ENCODE measurements at places on chromosomes 1 and 21.

DNA sequence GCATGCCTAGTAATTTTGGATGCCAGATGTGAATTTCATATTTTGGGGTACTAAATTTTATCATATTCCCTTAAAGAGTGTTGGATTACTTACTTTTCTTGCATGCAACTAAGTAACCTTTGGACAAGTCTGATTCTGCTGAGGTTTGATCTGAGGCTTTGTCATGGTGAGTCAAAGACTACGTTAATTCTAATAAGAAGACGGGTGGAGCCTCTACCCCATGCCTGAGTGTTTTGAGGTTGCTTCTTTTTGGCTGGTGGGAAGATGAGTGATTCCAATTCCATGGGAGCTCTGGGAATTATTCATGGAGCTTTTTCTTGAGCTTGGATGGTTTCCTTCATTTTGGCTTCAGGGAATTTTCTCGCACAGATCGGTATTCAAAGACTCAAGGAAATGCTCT is 11.6 kb upstream of the PCP4 start:
- peak; percentile 14 for DNase-seq

DNA sequence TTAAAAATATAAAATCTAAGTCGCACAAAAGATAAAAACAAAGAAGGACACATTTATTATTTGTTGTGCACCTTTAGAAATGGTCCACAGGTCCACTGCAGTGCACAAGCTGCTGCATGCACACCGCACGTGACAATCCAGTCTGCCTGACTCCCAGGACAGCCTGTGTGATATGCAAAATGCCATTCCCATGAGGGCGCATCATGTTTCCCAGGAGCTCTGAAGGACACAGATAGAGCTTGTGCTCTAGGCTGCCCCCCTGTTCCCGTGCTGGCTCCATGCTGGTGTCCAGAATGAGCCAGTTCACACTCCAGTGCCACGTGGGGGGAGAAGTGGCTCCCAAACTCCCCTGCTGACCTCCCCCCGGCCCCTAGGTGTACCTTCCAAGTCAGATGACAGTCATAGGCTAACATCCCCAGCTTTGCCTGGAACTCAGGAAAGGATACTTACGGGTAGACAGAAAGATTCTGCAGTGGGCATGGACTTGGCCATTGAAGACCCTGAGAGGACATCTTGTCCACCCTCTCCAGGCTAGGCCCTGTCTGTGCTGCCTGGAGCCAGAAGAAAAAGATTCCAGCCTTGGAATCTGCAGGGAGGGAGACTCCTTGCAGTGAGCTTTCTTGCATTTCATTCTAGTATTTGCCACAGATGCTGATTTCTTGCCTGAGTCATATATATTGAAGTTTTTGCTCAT is 26.3 kb downstream of the RAB7B start:
- peak; percentile 82 for DNase-seq

DNA sequence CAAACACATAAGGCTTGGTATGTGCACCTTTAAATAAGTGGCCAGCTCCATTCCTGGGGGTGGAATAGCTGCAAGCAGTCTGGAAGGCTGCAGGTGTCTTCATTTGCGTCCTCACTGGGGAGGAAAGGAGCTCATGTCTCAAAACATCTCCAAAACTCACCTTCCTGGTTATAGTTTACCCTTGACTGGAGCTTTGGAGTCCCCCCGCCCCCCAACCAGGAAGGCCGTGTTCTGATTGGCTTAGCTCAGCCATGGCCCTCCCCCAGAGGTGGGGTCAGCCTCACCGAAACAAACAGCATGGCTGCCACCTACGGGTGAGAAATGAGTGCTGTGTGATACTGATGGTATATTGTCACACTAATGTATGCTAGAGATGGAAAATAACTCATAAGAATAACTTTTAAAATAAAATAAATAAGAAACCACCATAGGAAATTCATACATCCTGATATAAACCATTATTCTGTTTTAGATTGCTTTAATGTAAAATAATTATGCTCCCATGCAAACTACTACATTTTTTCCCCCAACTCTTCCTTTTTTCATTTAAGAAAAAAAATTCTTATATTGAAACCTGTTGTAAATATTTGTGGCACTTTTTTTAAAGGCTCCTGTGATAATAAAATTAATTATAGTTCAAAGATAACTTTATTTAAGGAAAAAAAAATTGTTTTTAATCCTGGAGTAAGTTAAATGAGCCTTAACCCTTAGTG is 90.8 kb downstream of the ZP4 start:
- DNase-seq, result peak; percentile 51

- no peak for DNase-seq
Observed at GRCh38 chr21:44400791-44401385, 47.5 kb downstream of the TRPM2 start.

DNA sequence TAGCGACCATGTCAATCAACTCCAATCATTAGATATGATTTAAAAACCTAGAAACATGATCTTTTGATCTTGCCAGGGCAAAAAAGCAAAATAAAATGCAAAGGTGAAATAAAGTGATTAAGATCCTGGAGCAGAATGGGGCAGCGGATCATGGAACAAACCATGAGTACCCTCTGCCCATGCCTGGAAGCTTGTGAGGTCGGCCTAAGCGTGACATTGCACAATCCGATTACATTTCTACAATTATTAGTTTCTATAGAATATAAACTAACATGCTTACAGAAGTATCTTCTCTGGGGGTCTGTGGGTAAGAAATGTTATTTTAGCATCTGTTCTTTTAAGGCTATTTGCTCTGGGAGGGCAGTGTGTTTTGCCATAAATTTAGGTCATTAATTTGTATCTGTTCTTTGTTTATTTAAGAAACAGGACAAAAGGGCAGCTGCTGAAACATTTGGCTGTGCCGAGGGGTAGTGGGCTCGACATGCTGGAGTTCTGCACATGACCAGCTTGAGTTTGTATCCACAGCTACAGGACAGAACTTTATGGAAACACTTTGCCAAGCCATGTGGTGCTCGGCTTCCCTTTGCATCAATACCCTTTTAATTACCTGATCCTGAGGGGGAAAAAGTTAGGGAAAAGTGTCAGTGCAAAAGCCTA is 55.9 kb downstream of the ZBTB18 start:
- DNase-seq, result no peak

DNA sequence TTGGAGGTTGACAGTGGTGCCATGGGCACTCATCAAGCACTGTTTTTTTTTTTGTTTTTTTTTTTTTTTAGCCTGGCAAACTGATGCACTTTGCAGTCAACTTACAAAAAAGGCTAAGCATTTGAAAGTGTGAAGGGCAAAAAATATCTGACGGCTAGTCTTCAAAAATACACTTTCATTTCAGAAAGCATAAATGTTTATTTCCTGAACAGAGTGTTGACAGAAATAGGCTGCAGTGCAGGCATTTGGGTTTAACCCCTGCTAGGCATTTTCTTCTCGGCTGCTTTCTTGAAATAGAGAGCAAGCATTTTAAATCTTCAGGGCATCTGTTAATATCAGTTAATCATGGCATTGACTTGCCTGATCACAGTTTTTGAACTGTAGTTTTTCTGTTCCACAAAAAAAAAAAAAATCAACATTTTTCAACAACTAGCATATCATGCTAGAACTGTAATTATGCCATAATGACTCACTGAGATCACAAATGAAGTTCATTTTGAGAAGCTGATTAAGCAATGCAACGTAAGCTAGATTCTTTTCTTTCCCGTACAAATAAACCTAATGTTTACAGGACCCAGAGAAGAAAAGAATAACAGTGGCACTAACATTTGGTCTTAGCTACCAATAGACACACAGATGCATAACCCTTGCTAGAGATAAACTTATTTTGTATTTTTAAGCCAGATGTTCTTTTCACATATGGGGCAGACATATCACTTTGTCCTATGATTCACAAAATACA is 100.4 kb upstream of the USH2A start:
- peak; percentile 47 for DNase-seq

DNA sequence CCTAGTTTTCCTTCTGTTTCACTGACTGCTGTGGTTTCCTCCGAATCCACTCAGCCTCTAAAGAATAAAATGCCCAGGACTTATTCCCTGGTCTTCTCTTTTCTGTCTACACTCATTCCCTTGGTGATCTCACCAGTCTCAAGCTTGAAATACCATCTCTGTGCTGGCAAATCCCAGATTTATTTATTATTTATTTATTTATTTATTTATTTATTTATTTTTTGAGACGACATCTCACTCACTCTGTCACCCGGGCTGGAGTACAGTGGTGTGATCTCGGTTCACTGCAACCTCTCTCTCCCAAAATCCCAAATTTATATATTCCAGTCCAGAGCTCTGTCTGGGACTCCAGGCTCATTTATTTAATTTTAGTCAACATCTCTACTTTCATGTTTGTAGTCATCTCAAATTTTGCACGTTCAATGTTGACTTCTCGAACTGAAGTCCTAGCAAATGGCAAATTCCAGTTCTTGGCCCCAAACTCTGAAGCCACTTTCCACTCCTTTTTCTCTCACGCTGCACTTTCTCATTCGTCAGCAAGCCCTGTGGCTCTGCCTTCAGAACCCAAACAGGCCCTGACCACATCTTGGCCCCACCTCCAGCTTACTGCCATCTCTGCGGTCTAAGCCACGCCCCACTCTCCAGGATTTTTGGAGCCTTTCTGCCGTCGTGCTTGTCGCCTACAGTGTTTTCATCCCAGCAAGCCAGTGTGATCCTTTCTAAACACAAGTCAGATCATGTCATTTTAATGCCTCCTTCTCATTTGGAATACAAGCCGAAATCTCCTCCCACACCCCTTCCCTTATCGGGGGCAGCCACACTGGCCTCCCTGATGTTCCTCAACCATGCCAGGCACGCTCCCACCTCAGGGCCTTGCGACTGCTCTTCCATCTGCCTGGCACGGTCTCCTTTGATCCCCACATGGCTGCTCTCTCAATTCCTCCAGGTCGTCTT is 14.2 kb upstream of the TENT5B start:
- DNase-seq, result peak; percentile 75

DNA sequence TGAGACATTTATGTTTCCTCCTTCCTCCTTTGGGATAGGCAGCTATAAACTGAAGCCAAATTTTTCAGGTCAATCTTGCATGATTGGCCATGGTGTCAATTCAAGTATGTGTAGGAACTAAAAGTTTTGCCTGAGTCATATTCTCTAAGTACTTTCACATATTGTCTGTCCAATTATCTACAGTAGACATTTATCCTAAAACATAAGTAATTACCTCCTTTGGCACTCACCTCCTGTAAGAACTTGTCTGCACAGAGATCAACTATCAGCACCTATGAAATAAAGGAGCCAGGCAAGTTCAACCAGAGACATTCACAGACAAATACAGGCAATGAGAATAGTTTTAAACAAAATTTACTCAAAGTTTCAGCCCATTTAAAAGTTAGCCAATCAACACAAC is 14.2 kb upstream of the BCAS2 start:
- DNase-seq, result no peak

DNA sequence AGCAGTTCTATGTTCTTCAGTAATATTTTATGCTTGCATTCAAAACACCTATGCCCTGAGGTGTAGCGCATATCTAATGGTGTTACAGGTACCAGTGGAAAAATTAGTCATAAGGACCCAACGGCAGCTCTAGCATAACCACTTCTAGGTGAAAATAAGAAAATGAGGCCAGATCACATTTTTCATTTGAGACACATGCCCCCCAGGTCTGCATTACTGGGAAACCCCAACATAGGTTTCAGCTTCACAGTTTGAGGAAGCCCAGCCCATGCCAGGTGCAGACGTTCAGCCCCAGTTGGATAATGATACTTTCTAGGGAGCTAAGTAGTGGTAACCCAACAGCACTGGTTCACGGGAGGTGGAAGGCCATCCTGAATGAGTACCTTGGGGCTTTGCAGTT is 129.8 kb downstream of the CNIH3 start:
- no peak for DNase-seq

GRCh38 chr1:77385551-77385950 is 103.7 kb downstream of the AK5 start:
- DNase-seq, result peak; percentile 25

GRCh38 chr1:231583376-231583775 is 43.2 kb upstream of the DISC1 start:
- DNase-seq, result no peak

GRCh38 chr21:45141507-45141906 is 67.1 kb downstream of the ADARB1 start:
- DNase-seq, result no peak

- DNase-seq, result peak; percentile 31
Observed at GRCh38 chr1:192993426-192994085, 65.6 kb downstream of the UCHL5 start.

DNA sequence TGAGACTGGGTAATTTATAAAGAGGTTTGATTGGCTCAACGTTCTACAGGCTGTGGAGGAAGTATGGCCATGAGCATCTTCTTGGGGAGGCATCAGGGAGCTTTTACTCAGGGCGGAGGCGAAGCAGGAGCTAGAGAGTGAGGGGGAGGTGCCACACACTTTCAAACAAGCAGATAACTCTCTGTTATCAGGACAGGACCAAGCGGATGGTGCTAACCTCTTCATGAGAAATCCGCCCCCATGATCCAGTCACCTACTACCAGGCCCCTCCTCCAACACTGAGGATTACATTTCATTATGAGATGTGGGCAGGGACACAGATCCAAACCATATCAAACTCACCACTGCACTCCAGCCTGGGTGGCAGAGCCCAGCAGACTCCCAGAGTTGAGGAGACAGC is 11.5 kb upstream of the LRRC47 start:
- DNase-seq, result no peak

- DNase-seq, result peak; percentile 84
Observed at GRCh38 chr1:24108334-24109165, 3.4 kb downstream of the MYOM3 start.

DNA sequence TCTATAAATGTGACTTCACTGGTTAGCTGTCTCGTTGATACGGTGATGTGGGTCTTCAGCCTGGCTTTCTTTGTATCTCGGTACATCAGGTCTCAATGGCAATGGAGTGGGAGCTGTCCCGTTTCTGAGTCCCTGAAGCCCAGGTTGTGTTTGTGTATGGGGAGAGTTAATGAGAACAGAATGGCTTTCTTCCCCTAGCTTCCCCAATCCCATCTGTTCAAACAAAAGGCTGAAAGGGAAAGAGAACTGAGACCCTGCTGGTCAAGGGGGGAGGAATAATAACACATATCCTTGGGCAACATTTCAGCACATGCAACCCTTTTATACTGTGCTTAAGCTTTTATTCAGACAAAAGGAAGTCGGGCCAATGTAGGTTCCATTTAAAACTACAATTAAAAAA is 28.4 kb upstream of the CASQ2 start:
- DNase-seq, result no peak

DNA sequence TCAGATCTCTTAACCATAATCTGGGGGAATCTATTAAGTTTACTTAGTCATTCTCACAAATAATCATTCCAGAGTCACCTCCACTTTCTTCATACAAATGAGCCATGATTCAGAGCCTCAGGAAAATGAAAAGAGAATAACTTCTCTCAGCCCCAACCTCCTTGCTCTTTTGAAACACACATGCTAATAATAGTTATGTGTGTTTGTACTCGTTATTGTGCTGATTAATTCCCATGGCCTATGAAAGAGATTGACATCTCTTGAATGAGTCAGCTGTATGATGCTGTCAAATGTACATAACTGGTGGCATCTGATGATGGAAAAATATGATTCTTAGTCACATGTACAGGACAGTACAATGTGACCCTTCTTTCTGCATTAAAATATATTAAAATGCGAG is 41.5 kb downstream of the DTL start:
- peak; percentile 1 for DNase-seq
